ENCODE measurements at places on chromosomes 1 and 21.

- no peak for DNase-seq
Observed at GRCh38 chr1:161177936-161178244, 583 bp upstream of the B4GALT3 start.

- no peak for DNase-seq
Observed at GRCh38 chr1:5682626-5683225, 309.5 kb downstream of the NPHP4 start.

DNA sequence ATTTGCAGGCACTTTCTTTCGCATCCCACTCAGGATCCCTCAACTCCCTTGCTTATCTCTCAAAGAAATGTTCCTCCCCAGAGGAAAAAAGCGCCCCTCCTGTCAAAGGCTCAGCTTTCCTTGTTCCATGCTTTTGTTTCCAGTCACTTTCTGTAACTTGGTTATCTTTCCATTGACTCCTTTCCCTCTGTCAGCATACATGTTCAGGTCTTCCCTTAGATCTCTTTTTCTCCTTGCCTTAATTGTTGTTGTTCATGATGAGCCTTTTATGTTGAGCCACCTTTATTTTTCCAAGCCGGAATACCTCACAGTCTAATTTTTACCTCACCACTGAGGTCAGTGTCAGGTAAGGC lies 46.5 kb upstream of the PODN start:
- no peak for DNase-seq

DNA sequence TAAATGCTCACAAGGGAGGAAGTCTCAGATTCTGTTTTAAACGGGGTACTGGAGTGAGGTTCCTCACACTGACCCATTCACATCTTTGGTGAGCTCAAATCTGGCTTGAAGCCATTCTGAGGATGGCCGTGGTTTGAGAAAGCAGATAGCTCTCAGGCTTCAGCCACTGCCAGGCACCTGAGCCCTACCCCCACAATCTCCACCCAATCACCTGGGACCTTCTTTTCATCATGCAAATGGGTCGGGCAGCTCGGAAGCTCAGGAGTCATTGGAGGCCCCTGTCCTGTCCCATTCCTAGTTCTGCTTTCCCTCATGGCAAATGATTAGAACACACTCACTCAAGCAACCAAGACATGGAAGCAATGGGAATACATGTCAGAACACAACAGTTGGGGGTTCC lies 141.4 kb upstream of the ETS2 start:
- DNase-seq = no peak

DNA sequence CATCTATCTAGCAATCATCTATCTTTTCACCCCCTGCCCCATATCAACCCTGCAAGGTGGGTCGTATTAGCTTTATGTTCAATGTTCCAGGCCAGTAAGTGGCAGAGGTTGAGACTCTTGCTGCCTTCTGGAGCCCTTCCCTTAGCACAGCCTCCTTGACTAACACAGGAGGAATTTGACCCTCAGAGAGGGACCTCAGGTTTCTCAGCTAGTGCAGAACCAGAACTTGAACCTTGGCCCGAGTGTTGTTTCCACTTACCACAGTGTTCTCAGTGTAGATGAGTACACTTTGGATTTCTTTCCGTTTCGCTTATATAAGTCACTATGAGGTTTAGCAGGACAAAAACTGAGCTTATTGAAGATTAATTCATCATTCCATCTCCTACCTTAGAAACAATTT lies 11.1 kb upstream of the ATF3 start:
- peak; percentile 36 for DNase-seq

DNA sequence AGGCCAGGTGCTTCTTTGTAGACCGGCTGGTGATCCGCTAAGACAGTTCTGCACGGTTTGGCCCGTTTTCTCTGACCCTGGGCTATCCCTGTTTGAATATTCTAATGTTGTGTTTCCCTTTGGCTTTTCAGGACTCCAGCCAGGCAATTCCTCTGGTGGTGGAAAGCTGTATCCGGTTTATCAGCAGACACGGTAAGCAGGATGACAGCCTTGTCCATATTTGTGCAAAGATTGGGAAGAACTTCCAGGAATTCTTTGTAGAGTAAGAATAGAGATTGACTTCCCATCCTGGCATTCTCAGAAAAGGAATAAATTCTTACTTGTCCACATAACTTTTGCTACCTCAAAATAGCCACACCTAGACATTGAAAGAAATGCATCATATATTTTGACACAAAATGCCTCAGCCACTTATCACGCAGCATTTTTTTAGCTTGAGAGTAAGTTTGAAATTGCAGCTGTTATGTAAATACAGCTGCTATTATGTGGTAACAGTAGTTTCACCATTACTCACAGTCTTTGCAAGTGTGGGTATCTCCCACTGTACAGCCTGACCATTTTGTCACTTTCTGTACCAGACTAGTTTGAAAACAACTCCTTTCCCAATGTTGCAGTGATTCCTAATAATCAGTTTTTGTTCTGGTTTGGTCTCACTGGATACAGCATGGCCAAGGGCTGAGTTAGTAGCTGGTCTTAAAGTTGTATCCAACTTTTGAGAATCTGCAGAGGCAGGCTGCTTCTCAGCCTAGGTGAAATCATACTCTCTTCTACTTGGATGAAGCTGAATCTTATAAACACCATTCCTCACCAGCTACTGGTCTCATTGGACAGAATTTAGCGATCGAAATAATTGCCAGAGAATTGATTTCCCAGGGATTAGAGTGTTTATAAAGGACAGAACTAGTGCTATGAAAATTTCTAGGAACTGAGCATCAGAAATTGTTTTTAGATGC lies 40.0 kb upstream of the IKBKE start:
- DNase-seq = no peak

DNA sequence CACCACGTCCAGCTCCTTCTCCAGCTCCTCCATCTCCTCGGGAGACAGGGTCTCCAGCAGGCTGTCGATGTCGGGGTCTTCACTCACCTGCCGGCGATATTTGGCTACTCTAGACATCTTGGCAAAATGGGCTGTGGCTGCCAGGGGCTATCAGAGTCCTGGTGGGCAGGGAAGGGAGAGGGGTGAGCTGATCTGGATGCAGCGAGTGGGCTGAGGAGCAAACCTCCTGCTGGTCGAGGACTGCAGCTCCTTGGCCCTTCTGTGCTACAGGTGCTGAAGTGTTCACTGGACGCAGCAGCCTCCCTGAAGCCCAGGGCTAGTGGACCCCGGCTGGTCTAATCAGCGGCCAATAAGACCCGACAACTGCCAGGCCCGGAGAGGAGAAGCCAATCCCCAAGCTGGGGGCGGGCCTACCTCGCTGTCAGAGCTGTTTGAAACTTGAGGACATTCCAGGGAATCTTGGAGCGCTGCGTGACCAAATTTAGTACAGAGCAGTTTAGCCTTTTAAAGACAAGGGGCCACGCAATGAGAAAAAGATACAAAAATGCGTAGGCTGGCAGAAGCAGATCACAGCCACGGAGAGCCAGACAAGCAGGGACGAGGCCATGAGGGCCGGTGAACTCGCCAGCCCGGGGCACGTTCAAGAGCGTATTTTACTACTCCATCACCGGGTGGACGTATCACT lies at the start of gene LMOD1:
Gene LMOD1 (minus strand): TSS at position 325 of the 685 bp plus-strand sequence. CDS start 208 bp downstream, at position 117.
- no peak for DNase-seq

DNA sequence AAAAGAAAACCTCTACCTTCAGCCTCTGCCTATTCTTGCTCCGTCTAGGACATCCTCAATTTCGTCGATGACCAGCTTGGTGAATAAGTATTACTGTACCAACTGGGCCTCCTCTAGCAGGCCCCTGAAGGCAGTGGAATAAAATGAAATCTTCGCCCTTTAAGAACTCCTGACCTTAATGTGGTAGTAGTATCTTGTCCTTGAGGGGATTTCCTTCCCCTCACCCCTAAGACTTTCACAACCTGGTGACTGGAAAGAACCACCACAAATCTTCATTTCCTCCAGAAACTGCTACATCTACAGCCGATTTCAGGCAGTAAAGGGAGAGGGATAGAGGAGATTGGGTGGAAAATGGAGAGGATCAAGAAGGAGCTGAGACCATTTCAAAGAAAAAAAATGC lies 1.6 kb upstream of the HAX1 start:
- no peak for DNase-seq

DNA sequence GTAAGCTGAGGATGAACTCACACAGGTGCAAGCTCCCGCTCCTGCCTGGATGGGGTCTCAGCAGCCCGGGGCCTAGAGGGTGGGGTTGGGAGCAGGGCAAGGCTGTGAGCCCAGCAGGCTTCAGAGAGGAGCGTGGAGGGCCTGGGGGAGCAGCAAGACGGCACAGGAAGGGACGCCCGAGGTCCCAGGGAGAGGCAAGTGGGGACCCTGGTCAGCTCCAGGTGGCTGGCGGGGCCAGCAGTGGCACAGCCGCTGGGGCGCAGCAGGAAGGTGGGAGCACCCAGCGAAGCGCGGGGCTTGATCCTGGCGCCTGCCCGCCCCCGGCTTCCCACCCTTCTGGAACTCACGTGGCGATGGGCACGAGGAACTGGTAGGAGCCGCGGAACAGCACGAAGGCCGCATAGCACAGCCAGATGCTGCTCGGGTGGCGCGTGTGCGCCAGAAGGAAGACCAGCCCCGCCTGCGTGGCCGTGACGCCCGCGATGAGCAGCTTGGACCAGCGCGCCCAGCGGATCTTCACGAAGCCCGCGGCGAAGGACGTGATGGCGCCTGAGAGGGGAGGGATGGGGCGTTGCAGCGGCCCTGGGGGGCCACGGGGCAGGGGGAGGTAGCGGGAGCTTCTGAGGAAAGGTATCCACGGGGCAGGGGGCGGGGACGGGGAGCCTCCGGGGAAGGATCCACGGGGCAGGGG lies 11.7 kb downstream of the SLC19A1 start:
- no peak for DNase-seq

DNA sequence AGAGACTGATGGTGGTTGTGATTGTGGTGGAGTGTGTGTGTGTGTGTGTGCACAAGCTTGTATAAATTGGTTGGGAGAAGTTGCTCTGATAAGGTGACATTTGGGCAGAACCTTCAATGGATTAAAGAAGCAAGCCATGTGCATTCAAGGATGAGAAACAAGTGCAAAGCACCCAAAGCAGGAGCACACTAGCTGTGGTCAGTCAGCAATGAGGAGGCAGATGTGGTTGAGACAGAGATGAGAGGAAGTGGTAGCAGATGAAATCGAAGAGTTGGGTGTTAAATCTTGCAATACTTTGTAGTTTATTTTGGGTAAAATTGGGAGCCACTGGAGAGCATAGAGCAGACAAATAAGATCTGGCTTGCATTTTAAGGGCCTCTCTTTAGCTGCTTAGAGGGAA lies 4.4 kb upstream of the PGBD5 start:
- DNase-seq = no peak

- no peak for DNase-seq
Observed at GRCh38 chr1:36846357-36846756, 188.0 kb downstream of the GRIK3 start.

- DNase-seq = no peak
Observed at GRCh38 chr1:26315874-26316850, 1.6 kb upstream of the CD52 start.

DNA sequence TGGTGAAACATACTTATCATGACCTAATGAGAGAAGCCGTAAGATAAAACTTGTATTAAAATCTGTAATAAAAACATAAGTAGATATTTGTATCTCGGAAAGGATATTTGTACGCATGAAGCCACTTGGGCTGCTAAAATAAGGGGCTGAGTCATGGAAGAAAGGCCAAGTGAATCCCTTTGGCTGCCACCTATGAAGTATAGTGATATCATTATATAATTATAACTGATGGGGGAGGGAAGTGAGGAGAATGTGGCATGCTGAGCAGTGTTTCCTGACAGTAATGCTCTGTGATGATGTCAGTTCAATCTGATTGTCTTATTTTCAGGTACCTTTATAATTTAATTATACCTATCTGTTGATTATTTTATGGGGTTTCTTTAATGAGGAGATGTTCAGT lies 13.6 kb downstream of the RWDD3 start:
- DNase-seq = no peak

- DNase-seq = no peak
Observed at GRCh38 chr21:39150877-39151276, 32.4 kb downstream of the PSMG1 start.

- no peak for DNase-seq
Observed at GRCh38 chr1:222385955-222386354, 161.9 kb downstream of the HHIPL2 start.

- DNase-seq = no peak
Observed at GRCh38 chr1:53377438-53377841, 49.6 kb upstream of the LRP8 start.

GRCh38 chr21:28177124-28177523 lies 815.6 kb downstream of the LTN1 start:
- DNase-seq = no peak

DNA sequence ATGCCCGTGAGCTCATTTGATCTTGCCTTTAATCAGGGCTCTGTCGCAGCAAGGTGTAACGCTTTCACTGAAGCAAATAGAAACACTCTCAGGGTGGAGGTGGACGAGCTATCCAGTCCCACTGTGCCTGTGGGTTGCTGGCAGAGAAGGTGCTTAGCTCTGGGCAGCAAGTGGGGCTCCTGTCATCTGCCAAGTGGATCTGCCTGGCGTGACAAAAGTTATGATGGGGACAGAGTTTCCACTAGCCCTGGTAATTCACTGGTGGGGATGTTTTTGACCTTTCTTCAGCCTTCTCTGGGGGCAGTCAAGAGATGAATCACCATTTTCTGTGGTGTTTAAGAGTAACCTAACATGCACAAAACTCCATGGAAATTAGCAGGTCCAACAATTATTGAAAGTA lies 71.3 kb upstream of the EDEM3 start:
- DNase-seq = no peak

- no peak for DNase-seq
Observed at GRCh38 chr1:97145321-97145956, 423.9 kb downstream of the PTBP2 start.

DNA sequence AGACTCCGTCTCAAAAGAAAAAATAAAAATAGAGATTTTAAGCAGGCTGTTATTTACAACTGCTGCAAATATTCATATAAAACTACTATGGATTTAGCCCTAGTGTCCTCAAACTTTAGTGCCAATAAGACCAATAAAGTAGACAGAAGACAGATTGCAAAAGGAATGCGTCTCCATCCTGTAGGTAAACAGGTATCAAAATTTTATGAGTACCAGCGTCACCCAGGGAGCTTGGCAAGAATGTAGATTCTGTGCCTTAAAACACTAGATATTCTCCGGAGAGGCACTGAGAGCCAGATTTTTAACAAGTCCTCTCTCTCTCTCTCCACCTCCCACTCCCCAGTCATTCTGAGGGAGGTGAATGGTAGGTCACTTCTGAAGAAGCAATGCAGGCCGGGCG lies 18.4 kb downstream of the SMYD3 start:
- DNase-seq = no peak

DNA sequence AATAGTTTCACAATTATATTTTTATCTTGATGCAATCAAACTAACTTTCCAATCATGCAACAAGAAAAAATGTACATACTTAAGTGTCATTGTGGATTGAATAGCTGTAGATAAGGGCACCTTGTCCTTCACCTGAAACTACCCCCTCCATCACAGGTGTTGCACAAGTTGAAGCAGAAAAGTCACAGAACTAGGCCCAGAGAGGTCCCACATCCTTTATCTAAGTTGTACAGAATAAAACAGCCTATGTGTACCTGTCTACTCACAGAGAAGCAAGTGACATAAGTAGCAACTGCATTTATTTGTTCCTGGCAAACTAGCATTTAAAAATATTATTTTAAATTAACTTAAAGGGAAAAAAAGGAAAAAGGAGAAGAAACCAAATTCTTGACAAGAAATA lies 256.8 kb downstream of the FAF1 start:
- DNase-seq = no peak

Data from LoVo (cell line).